Activated CD8-positive, alpha-beta memory T cell treated with anti-CD3 and anti-CD28 coated beads, Interleukin-2, amount 10 ng/mL, durations not matched to agents 7 days and 5 days (primary cell): ENCODE measurements at places on chromosomes 5 and 9.

DNA sequence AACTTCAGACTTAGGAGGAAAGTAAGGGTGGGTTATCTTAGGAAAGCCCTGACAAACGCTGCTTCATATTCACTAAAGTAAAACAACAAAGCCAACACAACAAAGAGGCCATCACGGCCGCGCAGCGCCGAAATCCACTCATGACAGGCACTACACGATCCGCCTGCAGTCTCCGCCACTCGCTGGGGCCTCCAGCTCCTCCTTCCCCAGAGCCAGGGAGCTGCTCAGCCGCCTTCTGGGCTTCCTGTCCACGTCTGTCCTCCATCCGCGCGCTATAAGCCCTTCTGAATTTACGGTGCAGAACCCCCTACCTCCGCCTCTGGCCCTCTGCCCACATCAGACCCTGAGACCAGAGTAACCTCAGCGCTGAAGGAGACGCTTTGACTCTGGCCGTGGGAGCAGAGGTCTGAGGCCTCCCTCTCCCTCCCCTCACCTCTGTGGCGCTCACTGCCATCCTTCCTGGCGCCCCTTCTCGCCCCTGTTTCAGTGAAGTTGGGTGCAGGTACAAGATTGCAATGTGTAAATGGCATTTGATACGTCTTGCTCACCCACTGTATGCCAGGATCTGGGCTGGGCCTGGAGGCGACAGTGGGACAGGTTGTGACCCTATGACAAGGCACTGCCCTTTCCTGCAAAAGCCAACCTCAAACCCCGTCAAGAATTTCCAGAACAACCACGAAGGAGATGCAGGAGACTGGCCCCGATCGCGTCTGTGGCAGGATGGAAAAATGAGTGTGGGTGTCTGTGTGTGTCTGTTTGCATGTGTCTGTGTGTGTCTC lies 74.9 kb upstream of the PHYKPL start:
- H3K36me3 ChIP-seq: no peaks in the 10 kb centered on the region
- H3K27ac ChIP-seq: no peak overlapping the region
- H3K4me3 ChIP-seq: no peak overlapping the region
- DNase-seq: no peak
- H3K4me1 ChIP-seq: no peaks in the 10 kb centered on the region

GRCh38 chr5:42940853-42941252 lies 99.3 kb downstream of the ANXA2R start:
- H3K36me3 ChIP-seq: no peaks in the 10 kb centered on the region
- H3K4me3 ChIP-seq: no peak overlapping the region
- H3K27ac ChIP-seq: no peak overlapping the region
- peaks cover 2% of the 10 kb centered on the region for H3K27me3 ChIP-seq

DNA sequence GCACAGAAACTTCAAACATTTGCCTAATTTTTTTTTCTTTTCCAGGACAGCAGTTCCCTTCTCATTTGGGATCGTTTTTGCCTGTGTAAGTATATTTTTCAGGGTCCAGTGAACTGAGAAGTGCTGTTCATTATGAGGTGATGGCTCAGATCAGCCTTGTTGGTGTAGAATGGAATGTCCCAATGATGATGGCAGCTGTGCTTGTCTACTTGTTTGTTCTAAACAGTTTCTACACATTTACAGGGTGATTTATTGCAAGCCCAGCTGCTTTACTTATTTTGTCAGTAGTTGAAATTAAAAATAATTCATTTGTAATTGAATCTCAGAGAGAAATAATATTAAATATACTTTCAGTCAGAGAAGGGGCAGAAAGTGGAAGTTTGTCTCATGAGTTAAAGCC lies 337.6 kb upstream of the SEMA6A start:
- no peaks in the 10 kb centered on the region for H3K4me1 ChIP-seq
- H3K4me3 ChIP-seq: no peak overlapping the region
- no peaks in the 10 kb centered on the region for H3K27me3 ChIP-seq
- no peak overlapping the region for H3K27ac ChIP-seq
- no peak for DNase-seq

DNA sequence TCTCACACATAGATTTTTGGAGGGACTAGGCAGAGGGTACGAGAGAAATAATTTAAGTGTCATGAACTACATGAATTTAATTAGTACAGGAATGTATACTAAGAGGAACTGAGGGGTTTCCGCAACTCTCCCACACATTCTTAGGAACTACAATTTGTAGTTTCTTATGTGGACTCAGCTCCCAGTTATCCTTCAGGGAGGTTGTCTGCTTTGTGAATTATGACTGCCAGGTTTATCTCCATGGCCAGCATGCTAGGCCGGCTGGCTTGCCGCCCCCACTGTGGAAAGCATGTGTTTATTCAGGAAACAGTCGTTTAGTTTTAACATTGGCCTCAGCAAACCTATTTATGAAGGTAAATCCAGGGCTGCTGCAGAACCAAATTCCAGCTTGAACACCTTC lies 415.0 kb downstream of the KCTD16 start:
- no peaks in the 10 kb centered on the region for H3K4me1 ChIP-seq
- H3K27ac ChIP-seq: no peak overlapping the region
- no peak for DNase-seq
- no peaks in the 10 kb centered on the region for H3K27me3 ChIP-seq
- H3K4me3 ChIP-seq: no peak overlapping the region

DNA sequence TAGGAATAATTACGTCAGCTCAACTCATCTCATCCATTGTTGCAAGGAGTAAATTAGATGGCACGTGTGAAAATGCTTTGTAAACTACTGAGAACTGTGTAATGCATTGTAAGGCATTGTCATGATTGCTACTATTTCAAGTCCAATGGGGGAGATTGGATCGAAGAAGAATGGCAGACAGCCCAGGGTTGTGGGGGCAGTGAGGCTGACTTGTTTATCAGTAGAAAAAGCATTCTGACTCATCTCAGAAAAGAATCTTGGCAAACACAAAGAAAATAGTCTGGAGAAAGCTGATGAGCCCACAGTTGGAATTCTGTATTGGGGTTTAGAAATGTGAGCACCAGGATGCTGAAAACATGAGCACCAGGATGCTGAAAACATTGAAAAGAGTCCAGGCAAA lies 28.0 kb upstream of the DAP start:
- no peaks in the 10 kb centered on the region for H3K27me3 ChIP-seq
- H3K4me1 ChIP-seq: peaks cover 7% of the 10 kb centered on the region
- H3K4me3 ChIP-seq: no peak overlapping the region
- H3K36me3 ChIP-seq: no peaks in the 10 kb centered on the region

DNA sequence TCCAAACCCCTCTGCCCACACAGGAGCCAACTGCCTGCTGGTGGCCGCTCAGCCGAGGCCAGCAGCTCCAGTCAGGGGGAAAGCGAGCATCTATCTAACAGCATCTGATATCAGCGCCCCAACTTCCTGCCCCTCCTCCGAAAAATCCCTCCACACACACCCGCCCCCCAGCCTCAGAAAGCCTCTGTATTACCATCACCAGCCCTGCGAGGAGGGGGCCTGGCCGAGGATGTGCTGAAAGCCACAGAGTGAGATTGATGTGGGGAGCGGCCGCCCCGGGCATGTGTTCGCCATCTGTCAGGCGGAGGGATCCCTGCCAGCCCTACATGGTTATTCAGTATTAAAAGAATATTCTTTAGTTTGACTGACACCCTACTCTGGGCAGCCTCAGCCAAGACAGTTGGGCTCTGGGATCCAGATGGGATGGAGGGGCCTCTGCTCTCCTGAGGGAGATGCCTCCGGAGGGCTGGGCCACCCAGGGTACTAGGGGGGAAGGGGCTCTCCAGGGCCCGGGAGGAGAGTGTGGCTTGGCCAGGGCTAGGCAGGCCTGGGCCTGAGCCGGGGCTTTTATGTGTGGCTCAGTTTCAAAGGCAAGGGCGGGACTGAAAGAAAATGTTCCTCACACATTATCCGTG lies 98.0 kb downstream of the HSD17B3 start:
- H3K36me3 ChIP-seq: no peaks in the 10 kb centered on the region
- DNase-seq: no peak
- no peak overlapping the region for H3K4me3 ChIP-seq
- peaks cover 11% of the 10 kb centered on the region for H3K27me3 ChIP-seq

- H3K4me3 ChIP-seq: no peak overlapping the region
- H3K27me3 ChIP-seq: no peaks in the 10 kb centered on the region
- DNase-seq: no peak
Observed at GRCh38 chr5:92544036-92544435, 1037.0 kb downstream of the NR2F1-AS1 start.
